ENCODE measurements at places on chromosomes 13 and 19.

DNA sequence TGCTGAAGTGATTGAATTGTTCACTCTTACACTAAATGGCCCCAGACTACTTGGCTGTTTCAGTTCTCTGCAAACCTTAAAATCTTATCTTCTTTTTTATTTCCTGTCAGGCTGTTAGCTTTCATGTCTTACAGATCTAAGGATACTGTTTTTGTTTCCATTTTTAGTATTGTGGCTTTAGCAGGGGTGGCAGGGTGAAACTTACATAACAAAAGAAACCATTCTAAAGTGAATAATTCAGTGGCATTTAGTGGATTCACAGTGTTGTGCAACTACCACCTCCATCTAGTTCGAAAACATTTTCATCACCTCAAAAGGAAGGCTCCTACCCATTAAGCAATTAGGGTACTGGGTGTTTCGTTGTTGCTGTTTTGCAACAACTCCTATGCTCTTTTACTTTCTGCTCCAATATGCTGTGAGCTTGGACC lies 19.8 kb downstream of the TMEM272 start:
- DNase-seq: no peak

DNA sequence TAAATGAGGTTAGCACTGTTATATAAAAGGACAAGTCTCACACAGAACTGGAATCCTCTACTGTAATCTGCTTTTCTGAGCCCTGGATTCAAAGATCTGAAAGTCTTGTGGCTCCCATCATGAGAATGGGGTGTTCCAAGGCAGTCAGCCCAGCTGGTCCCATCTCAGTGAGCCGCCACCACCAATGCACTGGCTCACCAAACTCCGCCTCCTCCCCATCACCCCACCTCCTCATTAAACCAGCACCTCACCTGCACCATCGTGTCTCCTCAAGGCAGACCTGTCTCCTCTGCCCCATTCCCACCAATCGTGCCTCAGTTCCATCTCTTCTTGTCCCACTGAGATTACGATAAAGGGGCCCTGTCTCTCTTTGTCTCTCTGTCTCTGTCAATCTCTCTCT lies 166.7 kb downstream of the USP12 start:
- DNase-seq: no peak

DNA sequence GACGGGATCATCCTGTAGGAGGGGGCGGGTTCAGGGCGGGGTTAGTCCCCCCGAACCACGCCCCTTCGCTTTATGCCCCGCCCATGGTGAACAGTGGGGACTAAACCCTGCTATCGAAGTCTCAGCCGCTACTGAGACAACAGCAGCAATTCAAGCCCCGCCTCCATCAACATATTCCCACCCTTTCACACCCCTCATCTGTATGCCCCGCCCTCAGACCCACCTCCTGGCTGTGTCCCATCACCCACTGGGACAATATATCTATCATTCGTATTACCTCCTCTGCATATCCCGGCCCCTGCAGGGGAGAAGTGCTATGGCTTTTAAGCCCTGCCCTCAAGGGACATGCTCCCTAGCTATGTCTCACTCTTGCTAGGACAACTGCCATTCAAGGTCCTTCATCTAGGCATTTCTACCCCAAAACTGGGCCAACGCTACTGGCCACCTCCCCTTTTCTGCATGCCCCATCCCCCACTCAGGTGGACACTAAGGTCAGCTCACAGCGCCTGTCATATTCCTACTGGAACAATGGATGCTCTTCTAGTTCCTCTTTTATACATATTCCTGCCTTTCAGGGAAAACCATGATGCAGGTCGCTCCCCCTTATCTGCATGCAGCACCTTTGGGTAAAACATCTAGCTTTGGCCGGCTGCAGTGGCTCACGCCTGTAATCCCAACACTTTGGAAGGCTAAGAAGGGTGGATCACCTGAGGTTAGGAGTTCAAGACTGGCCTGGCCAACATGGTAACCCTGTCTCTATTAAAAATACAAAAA lies 11.9 kb downstream of the LRFN1 start:
- no peak for DNase-seq

DNA sequence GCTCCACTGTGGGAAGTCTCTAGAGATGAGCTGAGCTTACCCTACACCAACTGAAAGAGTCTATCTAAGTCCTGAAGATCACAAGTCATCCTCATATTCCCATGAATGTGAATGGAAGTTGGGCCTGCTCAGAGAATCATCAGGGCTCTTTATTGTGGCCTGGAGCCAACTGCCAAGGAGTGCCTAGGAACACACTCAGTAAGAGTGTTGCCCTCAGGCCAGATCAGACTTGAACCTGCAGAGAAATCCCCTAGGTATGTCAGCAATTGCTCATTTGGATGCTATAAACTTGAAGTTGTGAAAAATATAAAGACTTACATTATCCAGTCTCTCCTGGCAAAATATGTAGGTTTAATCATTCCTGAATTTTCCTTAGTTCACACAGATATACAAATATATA lies 1070.2 kb downstream of the EFNB2 start:
- no peak for DNase-seq

- DNase-seq: peak; percentile 41
Observed at GRCh38 chr19:3849092-3849491, 19.7 kb downstream of the ZFR2 start.

DNA sequence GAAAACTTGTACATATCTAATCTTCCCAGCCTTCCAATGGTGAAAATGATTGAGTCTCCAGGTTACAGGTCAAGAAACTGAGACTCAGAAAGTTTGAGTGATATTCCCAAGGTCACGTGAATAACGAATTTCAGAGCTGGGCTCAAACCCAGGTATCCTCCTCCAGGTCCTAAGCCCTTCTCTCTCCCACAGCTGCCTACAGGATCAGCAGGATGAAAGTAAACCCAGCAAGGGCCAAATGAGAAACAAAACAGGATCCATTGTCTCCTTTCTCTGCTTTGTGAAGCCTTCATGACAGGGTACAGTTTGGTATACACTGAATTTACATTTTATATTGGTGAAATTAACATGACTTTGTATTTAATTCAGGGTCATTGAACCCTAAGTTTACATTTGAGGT lies 208.1 kb downstream of the RBM26 start:
- DNase-seq: no peak

- no peak for DNase-seq
Observed at GRCh38 chr19:53388904-53389303, 6.0 kb upstream of the ZNF765 start.

- no peak for DNase-seq
Observed at GRCh38 chr13:75279834-75280369, 202.1 kb downstream of the TBC1D4 start.

DNA sequence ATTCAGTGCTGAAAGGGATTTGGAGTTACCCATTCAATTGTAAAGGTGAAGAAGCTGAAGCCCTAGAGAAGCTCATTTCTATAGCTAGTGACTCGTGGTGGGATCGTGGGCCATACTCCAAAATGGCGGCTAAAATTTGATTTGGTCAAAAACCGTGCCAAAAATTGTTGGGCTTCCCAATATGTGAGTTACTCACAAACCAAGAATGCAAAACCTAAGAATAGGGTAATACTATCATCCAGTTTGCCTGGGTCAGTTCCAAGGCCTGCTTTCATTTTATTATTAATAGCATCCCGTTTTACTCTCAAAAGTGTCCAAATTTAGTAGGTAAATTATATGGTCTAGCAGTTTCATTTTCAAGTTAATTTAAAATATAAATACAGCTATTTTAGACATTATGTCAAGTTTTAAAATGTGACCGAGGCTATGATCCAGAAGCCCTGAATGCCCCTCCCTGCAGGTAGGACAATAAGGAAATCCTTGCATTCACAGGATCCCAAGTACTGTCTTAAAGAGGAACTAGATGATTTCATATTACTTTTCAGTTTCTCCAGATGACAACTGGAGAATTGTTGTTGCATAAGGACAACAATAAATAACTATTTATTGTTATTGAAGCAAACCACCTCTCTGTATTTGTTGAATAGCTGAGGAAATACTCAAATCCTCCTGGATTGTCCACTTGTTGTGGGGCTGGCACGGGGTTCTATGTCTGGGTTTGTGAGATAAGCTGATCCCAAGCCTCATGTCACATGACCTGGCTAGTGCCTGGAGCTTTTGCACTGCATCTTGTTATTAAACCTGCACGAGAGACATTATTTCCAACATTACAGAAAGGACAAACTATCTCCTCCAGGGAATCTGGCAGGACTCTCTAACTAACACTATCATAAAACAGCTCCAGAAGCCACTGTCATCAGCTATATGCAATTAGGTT lies 11.6 kb upstream of the RAP2A start:
- DNase-seq: no peak

DNA sequence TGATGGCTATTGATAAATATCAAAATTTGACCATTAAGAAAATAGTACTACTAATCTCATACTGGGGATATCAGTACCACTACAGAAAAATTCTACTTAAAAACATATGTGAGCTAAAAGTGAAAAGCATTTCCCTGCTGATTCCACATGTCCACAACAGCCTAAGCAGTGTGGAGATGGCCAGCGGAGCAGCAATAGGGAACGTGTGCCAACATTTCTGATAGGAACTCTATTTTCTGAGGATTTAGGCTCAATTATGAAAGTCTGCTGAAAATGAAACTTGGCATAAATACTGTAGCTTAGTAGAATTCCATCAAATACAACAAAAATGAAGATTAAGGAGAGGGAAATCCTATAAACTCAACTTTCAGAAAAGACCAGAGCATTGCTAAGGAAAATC lies 311.6 kb downstream of the ENOX1 start:
- DNase-seq: no peak

DNA sequence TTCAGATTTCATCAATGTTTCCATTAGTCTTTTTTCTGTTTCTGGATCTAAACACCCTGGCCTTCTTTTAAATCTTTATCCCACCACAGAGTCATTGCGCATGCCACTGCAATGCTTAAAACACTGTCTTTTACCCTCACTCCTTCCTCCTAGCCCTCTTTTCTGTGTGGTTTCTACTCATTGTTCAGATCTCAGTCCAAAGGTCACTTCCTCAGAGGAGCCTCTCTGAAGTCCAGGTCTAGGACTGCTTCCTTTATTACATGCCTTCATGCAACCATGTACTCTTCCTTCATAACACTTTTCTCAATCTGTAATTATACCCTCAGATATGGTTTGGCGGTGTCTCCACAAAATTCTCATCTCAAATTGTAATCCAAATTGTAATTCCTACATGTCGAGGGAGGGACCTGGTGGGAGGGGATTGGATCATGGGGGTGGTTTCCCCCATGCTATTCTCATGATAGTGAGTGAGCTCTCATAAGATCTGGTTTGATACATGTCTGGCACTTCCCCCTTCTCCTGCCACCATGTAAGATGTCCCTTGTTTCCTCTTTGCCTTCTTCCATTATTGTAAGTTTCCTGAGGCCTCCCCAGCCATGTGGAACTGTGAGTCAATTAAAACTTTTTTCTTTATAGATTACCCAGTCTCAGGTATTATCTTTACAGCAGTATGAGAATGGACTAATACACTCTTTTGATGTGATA lies 808.9 kb downstream of the DIAPH3 start:
- no peak for DNase-seq

DNA sequence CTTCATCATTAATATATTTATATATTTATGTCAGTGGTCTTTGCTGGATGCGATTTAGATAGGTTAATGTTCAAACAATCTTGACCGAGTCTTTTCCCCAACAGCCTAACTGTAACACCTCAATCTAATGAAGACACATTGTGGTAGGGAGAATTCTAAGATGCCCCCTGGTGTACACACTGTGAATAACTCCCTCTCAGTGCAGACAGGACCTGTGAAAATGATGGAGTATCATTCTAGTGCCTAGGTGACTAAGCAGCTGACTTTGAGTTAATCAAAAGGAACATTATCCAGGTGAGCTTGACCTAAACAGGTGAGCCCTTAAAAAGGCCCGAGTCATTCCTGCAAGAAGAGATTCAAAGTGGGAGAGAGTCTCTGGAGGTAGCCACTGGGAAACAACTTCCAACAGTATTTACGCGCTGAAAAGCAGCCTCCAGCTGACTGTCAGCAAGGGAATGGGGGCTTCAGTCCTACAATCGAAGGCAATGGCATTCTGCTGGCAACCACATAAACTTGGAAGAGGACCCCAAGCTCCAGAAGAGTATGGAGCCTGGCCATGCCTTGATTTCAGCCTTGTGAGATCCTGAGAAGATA lies 28.0 kb upstream of the KBTBD7 start:
- peak; percentile 28 for DNase-seq

DNA sequence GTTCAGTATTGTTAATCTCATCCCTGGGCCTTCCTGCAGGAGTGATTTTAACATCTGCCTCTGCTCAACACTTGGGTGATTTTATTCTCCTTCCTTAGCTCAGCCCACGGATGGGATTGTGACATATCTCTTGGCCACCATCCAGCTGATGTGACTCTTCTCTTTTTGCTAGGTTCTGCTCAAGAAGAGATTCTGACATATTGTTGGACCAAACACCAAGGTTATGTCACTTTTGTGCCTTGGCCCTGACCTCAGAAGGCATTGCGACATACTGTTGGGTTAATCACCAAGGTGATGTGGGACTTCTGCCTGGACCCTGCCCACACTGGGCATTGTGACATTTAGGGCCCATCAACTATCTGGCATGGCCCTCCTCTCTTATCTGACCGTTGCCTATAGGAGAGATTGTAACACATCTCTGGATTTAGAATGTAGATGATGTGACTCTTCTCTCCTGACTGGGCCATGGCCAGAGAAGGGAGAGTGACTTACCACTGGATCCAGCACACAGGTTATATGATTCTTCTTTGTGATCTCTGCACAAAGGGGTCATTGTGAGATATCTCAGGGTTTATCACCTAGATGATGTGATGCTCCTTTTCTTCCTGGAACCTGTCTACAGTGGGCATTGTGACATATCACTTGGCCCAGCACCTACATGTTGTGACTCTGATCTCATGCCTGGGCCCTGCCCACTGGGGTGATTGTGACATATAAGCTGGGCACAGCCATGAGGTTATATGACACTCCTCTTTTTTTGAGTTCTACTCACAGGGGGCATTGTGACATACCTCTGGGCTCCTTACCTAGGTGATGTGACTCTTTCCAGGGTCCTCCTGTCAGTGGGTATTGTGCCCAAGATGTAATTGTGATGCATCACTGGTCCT lies 88.8 kb downstream of the ZNF429 start:
- DNase-seq: no peak

DNA sequence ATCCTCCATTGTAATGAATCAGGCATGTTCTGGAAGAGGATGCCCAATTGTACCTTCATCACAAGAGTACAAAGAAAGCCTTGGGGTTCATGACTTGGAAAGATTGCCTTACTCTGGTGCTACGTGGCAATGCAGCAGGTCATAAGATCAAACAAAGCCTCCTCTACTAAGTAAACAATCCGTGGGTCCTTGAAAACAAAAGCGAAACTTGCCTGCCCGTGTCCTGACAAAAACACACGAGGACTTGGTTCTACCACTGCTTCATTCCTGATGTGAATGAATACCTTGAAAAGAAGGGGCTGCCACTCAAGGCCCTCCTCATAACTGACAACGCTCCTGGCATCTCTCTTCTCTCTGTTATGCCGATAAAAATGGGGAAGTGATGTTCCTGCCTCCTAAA lies 18.9 kb downstream of the ZNF563 start:
- no peak for DNase-seq

DNA sequence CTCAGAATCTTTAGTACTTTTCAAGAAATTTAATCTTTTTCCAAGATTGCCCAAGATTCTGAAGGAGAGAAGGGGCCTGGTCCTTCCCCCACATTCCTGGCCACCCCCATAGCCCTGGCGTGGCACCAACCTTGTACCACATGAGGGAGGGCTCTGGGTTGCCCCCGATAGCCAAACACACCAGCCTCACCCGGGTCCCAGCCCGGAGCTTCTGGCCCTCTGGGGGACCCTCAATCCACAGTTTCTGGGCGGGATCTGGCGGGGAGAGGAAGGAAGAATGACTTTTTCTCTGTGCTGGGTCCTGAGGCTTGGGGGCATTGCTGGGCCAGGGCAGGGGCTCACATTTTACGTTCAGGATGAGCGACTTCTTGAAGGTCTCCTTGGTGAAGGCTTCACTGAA lies 4.4 kb downstream of the NPHS1 start:
- no peak for DNase-seq
